ENCODE measurements at places on chromosomes 16 and 17. TPM values are rescaled to one million over a fixed set of nuclear protein-coding genes. Genes with fewer than 3 reads are reported as not detected.

SYCE1L gene
- total RNA-seq = 9.0 TPM

RPL13 gene
- 3,133 TPM for total RNA-seq

ACD gene
- total RNA-seq = 33.6 TPM

APOH gene
- not detected for total RNA-seq

SMIM5 gene
- total RNA-seq = 0.09 TPM

EPN2 gene
- 36.8 TPM for total RNA-seq
